ENCODE measurements at places on chromosomes 7 and 10.

DNA sequence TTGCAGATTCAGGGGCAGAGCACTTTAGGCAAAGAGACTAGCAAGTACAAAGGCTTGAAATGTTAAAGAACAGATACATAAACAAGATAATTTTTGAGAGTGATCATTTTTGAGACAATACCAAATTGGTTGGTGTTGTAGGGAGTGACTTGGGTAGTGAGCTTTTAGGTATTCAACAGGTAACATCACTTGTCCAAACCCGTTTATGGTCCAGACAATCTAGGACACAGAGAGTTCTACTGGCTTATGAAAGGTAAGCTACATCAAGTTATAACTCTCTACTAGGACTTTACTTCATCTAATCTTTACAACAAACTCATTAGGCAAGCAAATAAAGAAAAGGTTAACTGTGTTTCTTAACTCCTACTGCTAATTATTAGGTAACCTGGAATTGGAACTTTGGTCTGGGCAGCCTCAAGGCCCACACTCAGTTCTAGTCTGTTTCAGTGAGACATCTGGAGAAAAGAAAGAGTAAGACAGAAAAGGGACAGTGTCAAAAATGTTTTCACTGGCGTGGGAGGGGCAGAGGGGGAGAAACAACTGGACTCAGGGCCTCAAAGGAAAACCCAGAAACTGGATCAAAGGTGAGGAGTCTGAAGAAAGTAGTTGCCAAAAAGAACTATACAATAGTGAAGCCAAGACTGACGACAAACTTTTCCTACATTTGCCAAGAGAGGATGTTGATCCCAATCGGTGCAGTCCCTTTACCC, 39.2 kb downstream of the GNAT3 start:
- DNase-seq, result no peak

DNA sequence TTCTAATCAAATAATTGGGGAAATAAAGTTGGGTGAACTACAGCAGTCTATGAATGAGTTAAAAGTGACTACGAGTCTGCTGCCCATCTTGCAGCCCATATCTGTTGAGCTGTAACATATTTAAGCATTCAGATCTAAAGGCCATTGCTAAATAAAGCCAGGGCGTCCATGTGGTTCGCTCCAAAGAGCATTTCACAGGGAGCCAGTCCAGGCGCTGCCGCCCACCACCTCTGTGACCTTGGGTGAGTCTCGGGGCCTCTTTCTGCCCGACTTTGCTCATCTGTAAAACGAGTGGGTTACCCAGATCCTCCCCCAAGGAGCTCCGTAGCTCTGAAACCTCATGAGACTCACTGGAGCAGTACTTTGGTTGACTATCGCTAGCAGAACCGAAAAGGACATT, 223.1 kb downstream of the CUX1 start:
- DNase-seq, result no peak

DNA sequence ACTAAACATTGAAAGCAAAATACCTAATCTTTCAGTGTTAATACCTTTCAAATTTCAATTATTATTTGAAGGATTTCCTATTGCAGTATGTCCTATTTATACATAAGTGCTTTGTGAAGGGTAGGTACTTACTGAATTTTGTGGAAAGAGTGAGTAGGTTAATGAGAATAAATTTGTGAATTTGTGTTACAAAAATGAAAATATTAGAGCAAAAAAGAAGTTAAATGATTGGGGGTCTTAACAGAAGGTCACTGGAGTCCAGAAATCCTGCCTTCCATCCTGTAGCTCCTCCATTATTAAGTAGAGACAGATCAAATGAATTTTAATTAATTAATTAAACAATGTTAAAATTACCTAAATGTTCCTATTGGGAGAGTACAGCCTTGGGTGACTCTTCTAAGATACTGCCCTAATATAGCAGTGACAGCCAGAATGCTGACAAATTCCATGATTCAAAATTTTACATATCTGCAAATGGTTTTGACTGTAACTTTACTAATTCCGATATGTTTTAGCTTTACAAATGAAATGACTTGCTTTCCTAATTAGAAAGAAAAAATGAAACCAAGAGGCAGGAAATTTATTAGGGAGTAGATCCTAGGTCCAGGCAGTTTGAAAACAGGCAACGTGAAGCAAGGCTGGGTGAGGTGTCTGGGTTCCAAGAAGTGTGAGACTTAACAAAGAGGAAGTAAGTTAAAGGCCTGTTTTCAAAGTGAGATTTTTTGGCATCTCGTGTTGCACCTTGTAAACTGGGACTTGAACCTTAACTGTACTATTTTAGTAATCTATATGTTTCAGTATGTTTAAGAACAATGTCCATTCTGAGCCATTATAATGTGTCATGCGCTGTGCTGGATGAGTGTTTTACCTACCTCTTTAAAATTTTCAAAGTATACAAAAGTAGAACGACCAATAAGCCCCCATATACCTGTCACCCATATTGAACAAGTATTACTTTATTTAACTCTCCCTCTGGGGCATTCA, 1.5 kb downstream of the PIK3CG start:
- DNase-seq, result peak; percentile 36

GRCh38 chr7:115013886-115014285, 92.0 kb downstream of the MDFIC start:
- no peak for DNase-seq

DNA sequence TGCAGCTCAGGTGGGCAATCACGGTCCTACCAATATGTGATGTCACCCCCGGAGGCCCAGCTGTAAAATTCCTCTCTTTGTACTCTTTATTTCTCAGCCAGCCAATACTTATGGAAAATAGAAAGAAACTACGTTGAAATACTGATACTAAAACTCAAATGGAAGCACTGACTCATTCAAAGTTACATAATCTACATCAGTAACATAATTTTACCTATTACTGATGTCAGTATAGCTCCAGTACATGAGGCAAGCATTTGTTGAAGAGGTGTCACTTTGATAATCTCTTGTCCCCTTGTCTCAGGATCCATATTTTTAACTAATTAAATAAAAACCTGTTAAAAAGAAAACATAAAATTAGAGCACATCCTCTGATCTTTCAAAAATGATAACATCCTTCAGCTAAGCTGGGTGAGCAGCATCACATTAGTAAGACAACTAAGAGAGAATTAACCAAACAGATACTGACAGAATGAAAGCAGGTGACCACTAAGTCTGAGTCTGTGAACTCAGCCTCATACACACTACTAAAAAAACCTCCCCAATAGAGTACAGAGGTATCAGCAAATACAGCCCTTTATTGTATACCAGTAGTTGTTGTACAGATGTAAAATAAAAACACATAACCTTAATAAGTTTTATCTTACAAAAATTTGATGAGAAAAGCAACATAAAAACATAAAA, 17.6 kb downstream of the SLC25A40 start:
- no peak for DNase-seq

DNA sequence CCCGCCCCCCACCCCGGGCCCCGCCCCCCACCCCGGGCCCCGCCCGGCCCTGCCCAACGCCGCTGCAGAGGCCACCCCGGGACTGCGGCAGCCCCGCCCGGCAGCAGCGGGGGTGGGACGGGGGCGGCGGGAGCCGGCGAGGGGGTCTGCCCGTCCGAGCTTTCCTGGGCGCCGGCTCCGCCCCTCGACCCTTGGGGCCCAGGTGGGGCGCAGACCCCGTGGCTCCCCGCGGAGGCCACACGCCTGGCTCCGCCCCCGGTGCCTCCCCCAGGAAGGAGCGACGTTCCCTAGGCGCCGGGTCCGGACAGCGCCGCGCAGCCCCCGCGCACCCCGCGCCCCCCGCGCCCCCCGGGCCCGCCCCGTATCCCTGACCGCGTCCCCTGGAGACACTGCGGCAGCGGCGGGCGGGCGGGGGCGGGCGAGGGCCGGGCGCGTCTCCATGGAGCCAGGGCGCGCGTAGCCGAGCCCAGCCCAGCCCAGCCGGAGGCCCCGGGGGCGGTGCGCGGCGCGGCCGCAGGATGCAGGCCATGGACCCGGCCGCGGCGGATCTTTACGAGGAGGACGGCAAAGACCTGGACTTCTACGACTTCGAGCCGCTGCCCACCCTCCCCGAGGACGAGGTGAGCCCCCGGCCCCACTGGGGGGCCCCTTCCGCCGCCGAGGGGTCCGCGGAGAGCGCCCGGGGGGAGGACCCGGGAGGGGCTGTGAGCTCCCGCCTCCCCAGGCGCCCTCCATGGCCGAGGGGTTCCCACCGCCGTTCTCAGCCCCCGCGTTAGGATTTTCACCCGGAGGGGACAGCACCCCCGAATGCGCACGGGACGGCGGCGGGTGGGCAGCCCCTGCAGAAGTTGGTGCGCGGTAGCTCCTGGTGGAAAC, at the start of gene KNDC1:
Gene KNDC1, plus strand, starts transcription at position 270 of the 876 bp plus-strand sequence. Its CDS starts 249 bp downstream, at position 519.
- DNase-seq, result no peak

GRCh38 chr10:122648599-122649428, 50.8 kb downstream of the C10orf120 start:
- DNase-seq, result no peak

- DNase-seq, result no peak
Measured at GRCh38 chr10:36313142-36313541, 671.0 kb upstream of the FZD8 start.

DNA sequence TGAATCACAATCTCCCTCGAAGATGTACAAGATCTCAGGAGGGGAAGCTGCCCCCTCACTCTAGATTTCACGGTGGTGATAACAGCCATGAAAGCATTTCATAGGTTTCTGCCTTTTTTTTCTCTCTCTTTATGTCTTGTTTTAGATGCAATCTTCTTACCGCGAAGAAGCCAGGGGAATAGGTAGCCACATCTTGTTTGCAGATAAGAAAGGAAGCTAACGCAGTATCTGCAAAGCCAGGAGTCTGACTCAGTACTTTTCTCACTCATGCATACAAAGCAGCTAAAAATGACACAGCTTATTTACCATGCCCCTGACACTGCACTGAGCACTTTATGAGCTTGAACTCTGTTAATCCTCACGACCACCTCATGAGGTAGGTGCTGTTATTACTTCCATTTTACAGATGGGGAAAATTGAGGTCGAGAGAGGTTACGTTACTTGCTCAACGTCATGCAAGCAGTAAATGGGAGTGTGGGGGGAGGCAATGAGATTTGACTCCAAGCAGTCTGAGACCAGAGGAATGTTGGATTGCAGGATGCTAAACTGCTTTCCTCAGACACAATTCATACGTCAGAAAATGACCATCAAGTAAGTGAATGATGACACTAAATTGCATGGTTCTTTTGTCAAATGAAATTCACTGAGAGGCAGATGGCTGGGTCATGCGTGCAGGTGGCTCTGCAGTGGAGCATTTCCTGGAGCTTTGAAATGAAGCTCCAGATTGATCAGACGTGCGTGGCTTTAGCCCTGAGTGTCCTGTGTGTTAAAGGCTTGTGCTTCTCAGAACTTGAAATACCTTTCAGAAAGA, 3.3 kb downstream of the MAP3K8 start:
- peak; percentile 65 for DNase-seq

- DNase-seq, result no peak
Measured at GRCh38 chr10:109765838-109766237, 157.5 kb downstream of the XPNPEP1 start.
